ENCODE measurements at places on chromosomes 4 and X. TPM values are rescaled to one million over a fixed set of nuclear protein-coding genes. Genes with fewer than 3 reads are reported as not detected.

The GLRA2 gene
- 1.1 TPM for total RNA-seq

The SERPINA7 gene
- not detected for total RNA-seq

The ARHGAP4 gene
- 18.2 TPM for total RNA-seq

- peak; percentile 69 for DNase-seq
Observed at GRCh38 chr4:86594559-86595425, 677 bp downstream of the PTPN13 start.

- no peak for DNase-seq
Observed at GRCh38 chr4:14844061-14844460, 158.2 kb upstream of the CPEB2 start.

- no peak for DNase-seq
Observed at GRCh38 chr4:8181844-8182243, 17.2 kb upstream of the SH3TC1 start.

DNA sequence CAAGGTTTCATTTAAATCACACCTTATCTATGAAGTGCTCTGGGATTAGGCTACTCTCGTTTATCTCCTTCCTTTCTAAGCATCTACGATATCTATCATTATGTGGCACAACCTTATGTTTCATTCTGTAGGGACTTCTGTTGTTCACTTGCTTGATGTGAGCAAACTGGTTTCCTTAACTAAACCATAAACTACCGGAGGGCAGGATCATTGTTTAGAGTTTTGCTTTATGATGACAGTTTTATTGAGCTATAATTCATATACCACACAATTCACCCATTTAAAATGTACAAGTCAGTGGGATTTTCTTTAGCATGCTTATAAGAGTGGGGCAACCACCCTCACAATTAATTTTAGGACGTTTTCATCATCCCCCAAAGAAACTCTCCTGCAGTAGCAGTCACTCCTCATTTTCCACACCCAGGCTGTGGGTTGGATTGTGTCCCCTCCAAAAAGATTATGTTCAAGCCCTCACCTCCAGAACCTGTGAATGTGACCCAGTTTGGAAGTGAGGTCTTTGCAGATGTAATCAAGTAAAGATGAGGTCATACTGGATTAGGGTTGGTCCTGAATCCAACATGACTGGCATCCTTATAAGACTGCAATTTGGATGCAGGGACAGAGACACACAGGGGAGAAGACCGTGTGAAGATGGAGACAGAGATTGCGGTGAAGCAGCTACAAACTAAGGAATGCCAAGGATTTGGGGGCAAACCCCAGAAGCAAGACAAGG lies 42.1 kb upstream of the SH3RF1 start:
- no peak for DNase-seq

DNA sequence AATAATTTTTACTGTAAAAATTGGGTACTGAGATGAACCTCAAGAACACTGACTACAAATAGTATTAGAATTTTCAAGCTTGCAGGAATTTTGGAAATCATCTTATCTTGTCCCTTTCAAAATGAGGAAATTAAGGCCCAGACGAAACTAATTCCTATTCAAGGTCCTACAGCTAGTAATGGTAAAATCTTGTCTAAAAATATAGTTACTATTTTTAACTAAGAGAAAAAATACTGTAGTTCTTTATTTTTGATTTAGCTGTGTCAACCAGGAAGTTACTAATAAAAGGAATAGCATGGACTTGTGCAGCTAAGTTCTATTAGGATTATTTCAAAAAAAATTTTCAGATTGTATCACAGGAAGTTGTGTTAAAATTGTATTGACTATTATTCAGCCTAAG lies 12.7 kb downstream of the PRIMPOL start:
- DNase-seq, result no peak

DNA sequence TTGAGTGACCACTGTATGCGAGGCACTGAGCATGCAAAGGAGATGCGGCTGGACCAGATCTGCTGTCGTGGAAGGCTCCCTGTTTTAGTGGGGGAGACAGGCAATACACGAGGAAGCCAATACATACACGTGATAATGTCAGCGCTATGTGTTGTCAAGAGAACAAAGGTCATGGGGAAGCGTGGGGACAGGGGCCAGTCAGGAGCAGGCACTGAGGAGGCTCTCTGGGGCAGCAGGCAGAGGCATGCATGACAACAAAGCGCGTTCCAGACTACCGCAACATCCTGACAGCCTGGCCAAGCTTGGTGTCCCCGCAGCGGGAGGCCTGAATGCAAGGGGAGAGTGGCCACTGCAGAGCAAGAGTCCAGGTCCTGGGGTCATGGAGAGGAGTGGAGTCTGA lies 61.9 kb downstream of the DCTD start:
- no peak for DNase-seq

DNA sequence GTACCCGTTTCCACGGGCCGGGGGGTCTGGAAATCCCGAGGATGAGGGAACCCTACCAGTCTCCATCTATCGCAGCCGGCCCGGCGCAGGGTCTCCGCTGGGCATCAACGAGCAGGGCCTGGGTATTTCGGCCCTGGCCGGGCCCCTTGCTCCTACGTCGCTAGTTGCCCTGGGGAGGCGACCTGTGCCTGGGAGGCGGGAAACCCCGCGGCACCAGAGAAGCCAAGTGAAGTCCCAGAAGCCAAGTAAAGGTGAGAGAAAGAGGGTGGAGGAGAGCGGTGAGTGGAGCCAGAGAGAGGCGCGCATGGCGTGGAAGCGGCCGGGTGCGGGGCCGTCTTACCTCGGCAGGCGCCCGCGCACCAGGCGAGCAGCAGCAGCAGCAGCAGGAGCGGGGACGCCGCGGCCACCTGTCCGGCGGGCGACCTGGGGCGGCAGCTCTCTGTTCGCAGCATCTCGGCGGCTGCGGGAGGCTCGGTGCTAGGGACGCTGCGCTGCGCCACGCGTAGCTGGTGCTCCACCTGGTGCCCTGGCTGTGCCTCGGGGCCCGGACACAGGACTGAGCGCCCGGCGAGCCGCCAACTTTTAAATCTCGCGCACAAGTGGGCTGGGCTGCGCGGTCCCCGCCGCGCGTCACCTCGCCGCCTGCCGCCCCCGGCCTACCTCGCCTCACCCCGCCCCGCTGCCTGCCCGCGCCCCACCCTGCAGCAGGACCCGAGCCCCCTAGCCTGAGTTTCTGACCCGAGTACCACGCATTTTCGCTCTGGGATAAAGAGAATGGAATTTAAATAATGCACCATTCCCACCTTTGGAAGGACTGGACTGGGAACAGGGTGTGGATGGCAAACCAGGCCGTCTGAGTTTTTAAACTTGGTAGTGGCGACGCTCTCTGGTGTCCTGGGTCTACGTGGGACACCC lies at the start of gene NMU:
TSS of gene NMU (minus strand) at position 558 of the 915 bp plus-strand sequence. CDS start at position 452, 106 bp downstream.
- no peak for DNase-seq

GRCh38 chrX:8726031-8726652 lies 5.8 kb downstream of the ANOS1 start:
- no peak for DNase-seq

DNA sequence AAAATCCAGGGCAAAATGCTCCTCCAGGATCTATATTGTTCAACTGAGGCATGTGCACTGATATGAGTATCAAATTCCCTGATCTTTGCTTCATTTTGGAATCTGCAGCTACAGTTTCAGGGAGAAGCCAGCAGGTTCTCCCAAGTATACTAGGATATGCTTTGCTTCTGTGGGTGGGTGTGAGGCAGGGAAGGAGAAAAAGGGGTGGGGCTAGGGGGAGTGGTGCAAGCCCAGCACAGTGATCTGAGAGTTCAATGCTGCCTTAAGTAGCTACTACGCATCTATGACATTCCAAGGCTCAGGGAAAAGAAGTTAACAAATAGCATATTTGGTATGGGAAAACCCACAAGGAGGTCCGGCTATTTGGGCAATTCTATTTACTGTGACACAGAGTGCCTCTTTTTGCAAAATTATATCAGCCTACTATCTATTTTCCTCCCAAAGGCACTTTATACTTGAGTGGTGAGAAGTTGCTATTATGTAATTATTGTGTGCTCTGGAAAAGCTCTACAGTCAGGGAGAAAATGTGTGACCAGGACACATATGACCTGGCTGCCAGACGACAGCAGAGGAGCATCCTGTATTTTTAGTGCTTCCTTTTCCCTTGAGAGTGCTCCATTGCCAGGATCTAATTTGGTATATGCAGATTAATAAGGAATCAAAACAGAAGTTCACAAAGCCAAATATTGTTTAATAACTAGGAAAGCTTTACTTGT lies 162.0 kb downstream of the RNF150 start:
- no peak for DNase-seq
